ENCODE measurements at places on chromosomes 3 and 15.

DNA sequence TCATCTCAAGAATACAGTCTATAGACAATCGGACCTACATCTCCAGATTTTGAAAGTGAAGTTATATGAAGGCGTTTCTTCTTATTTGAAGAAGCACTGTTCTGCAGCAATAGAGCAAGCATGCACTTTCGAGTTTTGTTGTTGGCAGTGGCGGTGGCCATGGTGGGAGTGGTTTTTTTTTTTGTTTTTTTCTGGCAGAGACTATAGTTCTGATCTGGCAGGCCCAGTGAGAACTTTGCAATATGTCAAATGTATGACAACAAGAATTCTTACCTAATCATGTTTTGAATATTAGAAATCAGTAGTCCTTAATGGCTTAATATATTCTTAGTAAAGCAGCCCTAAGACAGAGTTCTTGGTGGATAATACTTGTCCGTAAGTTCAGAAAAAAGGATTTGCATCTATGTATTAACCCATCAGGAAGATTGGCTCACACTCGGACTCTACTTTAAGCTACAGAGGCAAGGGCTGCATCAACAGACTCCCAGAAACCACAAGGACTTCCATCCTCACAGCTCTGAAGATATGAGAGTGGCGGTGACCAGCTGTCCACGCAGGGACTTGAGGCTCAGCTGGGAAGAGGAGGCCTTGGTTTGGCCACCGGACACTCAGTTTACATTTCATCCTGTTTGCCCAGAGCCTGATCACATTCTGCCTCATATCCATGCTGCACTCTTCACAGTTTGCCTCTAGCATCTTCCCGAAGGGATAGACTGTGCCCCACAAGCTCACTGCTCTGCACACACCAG is 124.1 kb upstream of the THBS1 start:
- DNase-seq: no peak

- no peak for DNase-seq
Observed at GRCh38 chr3:12253516-12254343, 35.1 kb upstream of the PPARG start.

DNA sequence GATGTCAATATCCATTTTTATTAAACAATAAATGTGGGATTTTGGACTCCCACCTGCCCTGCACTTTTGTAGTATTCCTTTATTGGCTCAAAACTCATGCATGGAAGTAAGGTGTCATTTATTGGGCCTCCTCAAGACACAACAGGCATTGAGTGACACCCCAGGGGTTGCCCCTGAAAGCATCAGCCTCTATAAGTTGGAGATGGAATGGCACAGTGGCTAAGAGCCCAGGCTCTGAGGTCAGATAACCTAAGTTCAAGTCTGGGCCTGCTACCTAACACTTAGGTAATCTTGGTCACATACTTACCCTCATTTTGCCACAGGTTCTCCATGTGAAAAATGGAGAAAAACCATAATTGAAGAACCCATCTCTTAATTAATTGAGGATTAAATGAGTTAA is 4.6 kb downstream of the CAPN3 start:
- DNase-seq: no peak

- no peak for DNase-seq
Observed at GRCh38 chr15:38588672-38589071, 24.1 kb upstream of the RASGRP1 start.

DNA sequence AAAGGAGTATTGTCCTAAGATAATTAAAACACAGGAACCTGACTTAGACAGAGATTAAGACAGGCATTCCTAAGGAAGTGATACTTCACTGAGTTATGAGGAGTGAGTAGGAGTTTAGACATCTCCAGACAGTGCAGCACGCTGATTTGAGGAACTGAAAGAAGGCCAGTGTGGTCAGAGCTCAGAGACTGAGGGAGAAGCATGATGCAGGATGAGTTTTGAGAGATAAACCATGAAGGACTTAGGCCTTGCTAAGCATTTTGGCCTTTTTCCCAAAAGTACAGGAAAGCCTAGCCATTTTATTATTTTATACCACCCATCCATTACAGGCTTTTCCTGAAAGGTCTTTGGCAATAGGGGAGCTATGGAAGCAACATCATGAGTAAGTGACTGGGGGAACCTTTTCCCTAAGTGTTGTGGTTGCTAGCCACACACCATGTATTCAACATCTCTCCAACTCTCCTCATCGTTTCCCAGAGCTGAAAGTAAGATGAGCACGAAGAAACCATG is 375.6 kb upstream of the TPRG1 start:
- no peak for DNase-seq

DNA sequence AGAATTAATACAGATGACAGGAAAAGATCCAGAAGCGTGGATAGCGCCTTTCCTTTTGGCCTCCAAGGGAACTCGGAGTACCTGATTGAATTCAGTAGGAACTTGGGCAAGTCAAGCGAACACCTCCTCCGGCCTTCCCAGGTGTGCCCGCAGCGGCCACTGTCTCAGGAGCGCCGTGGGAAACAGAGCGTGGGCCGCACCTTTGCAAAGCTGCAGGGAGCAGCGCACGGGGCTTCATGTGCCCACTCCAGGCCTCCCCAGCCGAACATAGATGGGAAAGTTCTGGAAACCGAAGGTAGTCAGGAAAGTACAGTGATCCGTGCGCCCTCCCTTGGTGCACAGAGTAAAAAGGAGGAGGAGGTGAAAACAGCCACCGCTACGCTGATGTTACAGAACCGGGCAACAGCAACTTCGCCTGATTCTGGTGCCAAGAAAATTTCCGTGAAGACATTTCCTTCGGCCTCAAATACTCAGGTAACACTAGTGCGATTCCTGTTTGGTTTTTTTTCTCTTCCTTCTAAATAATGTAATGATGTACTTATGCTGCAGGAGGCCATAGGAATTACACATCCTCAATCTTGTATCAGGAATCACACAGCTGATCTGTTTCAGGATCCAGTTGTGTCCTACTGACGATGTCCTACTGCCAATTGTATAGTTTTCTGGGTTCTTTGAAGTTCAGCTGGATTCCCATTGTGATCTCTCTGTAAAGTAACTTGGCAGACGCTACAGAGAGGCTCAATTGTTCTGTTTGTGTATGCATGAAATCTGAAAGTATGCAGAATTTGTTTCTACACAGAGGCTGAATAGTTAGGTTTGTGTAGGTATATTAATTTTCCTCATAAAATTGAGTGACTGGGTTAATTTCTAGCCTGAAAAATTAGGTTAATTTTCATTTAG is 63.1 kb downstream of the CGNL1 start:
- no peak for DNase-seq

Measured in DMS53 (cell line).